Suppressor macrophage treated with lipopolysaccharide for 4 hours (primary cell): ENCODE measurements at places on chromosomes 5 and 9.

DNA sequence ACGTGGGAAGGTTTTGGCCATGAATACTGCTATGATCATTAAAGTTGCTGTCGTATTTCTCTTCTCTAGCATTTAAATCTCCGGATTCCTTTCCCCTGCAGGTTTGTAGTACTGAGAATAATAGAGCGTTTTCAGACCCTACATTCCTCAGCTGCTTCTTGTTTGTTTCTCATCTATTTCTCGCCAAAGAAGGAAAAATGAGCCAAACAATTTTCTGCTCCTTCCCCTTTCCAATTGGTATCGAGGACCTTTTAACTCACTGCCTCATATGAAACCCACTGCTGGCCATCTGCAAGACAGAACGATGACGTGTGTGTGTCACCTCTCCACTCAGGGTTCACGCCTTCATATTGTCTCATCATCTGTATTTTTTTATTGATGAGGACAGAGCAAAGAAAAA, 689.4 kb upstream of the WWC1 start:
- no peak for DNase-seq

DNA sequence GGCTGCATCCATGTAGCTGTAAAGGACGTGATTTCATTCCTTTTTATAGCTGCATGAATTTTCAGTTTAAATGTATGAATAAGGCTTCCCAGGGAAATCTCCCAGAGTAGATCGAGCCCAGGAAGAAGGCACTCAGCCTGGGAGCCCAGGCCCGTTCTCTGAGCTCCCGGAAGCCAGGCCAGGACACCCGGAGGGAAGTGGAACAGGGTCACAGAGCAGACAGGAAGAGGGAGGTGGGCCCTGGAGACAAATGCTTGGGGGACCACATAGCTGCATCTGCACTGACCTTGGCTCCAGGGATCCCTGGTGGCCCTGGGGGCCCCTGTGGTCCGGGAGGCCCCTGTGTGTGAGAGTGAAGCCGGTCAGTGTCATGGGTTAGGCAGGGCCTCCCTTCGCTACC, 19.7 kb upstream of the PHYKPL start:
- DNase-seq = no peak

DNA sequence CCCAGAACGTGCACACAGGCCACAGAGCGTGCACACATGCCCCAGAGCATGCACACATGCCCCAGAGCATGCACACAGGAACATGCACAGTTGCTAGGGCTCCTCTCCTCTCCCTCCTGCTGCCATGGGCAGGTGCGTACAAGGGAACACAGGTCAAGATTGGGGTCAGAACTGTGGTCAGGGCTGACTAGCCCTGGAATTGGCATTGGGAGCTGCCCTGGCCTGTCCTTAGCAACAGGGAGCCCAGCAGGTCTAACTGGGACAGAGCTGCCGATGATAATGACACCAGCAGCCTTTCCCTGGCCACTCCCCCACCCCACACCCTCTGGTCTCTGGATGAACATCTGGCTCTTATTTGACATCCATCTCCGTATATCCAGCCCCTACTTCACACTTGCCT, 8.0 kb downstream of the PCDH1 start:
- DNase-seq = no peak

- no peak for DNase-seq
Observed at GRCh38 chr5:158682631-158683030, 417.1 kb downstream of the EBF1 start.

DNA sequence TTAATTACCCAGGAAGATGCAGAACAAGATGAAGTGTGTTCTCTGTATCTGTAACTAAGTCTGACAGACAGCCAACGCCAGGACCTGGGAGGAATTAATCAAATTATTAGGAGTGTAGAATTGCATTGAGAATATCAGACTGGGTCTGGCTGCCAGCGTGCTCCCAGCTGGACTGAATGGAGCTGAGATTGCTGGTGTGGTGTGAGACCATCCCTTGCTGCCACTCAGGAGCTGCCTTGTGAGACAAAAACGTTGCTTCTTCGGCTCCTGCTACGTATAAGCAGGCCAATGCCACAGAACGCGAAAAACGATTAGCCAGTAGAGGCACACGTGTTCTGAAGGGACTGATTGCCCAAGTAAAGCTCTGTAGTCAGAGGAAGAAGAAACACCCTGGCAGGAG, 66.8 kb downstream of the AMBP start:
- DNase-seq = no peak

- DNase-seq = no peak
Observed at GRCh38 chr5:34789021-34789531, 49.9 kb upstream of the TTC23L start.

DNA sequence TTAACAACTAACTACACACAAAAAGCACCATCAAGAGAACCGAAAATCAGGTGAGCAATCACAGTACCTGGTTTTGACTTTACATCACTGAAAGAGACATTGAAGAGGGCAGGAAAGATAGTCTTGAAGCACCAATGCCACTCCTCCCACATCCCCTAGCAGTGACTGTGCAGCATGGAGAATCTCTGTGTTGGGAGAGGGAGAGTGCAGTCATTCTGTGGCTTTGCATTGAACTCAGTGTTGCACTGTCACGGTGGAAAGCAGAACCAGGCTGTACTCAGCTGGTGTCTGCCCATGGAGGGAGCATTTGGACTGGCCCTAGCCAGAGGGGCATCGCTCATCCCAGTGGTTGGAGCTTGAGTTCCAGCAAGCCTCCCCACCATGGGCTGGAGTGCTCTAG, 40.4 kb downstream of the C5 start:
- peak; percentile 1 for DNase-seq

DNA sequence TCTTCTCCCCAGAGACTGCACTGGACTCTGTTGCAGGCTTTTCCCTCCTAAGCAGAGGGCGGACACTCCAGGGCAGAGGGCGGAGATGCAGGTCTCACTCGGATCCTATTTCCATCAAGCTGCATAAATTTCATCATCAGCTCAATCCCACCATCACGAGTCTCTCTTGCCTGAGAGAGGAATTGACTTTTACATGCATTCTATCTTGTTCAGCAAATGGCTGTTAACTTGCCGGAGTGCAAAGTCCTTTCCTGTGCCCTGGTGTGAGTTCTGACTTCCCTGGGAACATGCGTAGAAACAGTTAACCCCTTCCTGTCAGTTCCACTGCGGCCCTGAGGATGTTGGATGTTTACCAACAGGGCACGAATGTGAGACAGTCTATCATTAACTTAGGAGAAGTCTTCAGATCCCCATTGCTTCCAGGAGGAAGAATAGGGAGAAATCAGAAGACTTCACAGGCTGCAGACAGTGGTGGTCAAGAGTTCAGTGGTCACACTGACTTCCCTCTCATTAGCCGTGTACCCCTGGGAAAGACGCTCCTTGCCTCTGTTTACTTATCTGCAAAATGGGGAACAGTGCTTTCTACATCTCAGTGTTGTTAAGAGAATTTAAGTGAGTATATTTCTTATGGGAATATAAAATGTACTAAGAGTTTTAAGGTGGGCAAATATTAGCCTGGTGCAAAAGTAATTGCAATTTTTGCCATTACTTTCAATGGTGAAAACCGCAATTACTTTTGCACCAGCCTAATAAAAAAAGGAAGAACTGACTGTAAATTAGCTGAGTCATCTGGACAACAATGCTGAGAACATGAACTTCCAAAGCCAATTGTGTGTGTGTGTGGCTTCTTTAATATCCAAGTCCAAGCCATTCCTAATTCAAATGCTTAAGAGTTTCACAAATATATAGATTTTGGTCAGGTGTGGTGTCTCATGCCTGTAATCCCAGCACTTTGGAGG, 248.0 kb downstream of the DRD1 start:
- no peak for DNase-seq

DNA sequence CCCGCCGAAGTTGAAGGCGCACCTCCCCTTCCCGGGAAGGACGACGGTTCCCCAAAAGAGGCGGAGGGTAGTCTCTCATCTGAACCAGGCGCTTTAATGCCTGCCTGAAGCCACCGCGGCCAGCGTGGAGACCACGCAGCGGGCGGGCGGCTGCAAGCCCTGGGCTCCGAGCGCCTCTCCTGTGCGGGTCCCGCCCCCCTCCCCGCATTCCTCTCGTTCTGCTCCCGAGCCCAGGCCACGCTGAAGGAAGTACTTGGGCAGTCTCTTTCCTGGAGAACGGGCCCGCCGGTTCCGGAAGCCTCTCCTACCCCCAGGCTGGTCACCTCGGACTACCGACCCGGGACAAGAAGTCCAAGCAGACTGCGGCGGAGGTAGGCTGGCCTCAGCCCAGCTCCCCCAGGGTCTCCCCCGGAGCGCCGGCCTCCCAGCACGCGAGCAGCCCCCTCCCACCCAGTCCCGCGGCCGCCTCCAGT, 571 bp downstream of the PPIC start:
- peak; percentile 11 for DNase-seq

DNA sequence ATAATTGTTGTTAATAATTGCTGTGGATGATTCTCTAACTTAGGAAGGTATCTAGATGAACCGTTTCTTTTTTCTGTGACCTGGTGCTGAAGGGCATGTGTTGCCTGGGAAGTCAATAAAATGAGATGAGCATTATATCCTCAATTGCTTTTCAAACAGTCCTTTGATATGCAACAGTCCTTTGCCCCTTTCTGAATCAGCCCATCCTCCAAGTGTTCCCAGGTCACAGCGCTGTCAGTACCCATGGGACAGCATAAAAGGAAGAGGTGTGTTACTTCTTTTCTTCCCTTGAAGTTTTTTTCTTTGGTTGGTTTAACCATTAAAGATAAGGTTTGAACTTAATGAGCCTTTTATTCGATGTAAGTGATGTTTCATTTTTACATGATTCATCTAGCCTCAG, 651.8 kb downstream of the SEMA5A start:
- no peak for DNase-seq

DNA sequence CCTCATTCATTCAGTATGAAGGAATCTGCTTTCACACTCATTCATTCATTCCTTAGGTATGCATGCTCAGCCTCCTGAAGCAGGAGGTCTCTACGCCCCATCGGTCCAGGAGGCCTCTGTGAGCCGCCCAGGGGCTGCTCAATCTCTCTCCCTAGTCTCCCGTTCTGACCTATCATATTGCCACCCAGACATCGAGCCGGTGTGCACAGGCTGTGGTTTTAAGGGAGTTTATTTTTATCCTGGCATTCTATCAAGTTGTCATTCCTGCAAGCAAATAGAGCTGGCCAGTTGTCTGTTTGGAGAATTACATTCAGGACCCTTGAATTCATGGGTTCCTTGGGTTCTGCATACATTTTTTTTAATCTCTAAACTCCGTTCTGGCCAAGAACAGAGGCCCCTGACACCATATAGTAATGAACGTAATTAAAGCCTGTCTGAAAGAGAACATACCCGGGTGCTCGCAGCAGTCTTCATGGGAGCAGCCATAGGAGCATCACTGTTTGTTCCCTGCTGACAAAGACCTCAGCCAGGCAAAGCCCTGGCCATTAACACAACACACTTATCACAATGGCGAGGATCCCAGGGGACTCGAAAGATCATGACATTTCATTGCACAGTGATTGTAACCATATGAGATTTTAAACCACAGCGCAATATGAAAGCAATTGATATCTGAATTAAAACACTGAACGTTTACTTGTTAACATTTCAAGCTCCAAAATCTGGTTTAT, 80.9 kb downstream of the ADAMTS16 start:
- DNase-seq = no peak

GRCh38 chr9:87107072-87107471, 159.8 kb upstream of the GAS1 start:
- no peak for DNase-seq

GRCh38 chr5:29389993-29390392, 1803.5 kb upstream of the CDH6 start:
- no peak for DNase-seq

- DNase-seq = peak; percentile 18
Observed at GRCh38 chr5:55231029-55231918, 2.1 kb downstream of the CCNO start.

DNA sequence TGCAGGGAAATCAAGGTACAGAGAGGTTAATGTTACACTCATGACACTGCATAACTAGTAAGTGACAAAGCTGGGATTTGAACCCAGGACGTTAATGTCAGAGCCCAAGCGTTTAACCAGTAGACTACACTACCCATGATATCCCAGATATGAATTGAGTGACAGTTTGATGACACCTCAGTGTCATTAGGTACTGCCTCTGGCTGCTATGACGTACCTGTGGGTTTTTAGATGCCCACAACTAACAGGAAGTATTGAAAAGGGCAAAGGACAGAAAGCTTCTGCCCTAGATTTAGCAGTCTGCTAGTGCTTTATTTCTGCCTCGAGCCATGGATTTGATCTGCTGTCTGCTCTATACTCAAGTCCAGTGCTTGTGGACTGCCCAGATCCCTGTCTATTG, 56.2 kb downstream of the GLRA1 start:
- DNase-seq = no peak

GRCh38 chr5:132102101-132102701, 28.6 kb downstream of the CSF2 start:
- no peak for DNase-seq

DNA sequence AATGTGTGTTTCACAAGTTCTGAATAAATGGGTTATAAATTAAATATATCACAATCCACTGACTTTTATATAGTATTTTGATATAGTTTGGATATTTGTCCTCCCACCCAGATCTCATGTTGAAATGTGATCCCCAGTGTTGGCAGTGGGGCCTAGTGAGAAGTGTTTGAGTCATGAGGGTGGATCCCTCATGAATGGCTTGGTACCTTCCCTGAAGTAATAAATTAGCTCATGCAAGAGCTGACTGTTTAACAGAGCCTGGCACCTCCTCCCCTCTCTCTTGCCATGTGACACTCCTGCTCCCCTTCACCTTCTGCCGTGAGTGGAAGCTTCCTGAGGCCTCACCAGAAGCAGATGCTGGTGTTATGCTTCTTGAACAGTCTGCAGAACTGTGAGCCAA, 127.9 kb upstream of the PALM2AKAP2 start:
- DNase-seq = no peak

GRCh38 chr5:146101646-146102045, 3.7 kb downstream of the PLAC8L1 start:
- no peak for DNase-seq

DNA sequence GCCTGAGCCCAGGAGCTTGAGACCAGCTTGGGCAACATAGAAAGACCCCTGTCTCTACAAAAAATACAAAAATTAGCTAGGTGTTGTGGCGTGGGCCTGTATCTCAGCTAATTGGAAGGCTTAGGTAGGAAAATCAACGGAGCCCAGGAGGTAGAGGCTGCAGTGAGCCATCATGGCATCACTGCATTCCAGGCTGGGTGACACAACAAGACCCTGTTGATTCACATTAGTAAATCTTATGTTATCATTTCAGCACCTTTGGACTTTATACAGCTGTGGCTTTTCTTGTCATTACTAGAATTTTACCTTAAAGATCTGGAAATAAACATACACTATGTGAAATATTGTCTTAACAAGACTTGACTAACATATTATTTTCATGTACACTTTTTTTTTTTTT, 185.0 kb downstream of the ZNF608 start:
- no peak for DNase-seq

DNA sequence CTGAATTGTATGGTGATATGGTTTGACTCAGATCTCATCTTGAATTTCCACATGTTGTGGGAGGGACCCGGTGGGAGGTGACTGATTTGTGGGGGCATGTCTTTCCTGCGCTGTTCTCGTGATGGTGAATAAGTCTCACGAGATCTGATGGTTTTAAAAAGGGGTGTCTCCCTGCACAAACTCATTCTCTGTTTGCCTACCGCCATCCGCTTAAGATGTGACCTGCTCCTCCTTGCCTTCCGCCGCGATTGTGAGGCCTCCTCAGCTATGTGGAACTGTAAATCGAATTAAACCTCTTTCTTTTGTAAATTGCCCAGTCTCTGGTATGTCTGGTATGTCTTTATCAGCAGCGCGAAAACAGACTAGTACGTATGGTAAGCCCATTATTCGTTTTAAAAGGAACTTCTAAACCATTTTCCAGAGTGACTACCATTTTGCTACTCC, 48.7 kb downstream of the SLC36A1 start:
- DNase-seq = peak; percentile 30
